ENCODE measurements at places on chromosomes 1 and 21. TPM values are rescaled to one million over a fixed set of nuclear protein-coding genes. Genes with fewer than 3 reads are reported as not detected.

DNA sequence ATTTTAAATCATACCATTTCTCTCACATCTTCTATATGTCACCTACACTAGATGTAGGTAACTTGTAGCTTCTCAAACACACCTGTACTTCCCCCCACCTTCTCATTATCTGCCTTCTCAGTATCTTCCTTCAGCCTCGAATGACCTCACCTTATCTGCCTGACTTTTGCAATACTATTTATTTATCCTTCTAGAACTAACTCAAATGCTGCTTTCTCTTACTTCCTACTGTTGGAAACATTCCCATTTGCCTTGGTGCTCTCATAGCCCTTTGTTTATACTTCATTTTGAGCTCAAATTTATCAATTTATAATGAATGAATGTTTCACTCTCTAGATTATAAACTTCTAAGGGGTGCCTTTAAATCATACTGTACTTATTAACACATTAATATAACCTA is 50.4 kb upstream of the KIAA1614 start:
- DNase-seq: no peak

GRCh38 chr1:56304975-56305374 is 274.4 kb downstream of the PLPP3 start:
- no peak for DNase-seq

DNA sequence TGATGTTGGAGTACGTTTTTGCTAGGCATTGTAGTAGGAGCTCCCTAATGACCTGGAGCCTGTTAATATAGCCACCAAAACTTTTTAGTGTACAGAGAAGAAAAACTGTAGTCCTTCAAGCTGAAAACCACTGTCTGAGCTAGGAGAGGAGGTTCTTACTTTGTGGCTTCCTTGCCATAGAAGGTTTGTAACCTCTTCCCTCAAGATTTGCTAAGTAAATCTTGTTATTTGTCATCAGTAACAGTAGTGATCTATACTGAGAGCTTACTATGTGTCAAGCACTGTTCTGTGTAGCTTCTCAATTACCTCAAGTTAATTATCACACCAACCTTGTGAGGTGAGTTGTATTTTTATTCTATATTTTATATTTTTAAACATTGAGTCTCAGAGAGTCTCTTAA is 21.2 kb upstream of the LRRC8C start:
- DNase-seq: no peak

GRCh38 chr1:115090540-115090939 is 1.2 kb upstream of the TSPAN2 start:
- no peak for DNase-seq

- DNase-seq: no peak
These were observed 150.4 kb upstream of the NEGR1 start for GRCh38 chr1:72432645-72433267.

DNA sequence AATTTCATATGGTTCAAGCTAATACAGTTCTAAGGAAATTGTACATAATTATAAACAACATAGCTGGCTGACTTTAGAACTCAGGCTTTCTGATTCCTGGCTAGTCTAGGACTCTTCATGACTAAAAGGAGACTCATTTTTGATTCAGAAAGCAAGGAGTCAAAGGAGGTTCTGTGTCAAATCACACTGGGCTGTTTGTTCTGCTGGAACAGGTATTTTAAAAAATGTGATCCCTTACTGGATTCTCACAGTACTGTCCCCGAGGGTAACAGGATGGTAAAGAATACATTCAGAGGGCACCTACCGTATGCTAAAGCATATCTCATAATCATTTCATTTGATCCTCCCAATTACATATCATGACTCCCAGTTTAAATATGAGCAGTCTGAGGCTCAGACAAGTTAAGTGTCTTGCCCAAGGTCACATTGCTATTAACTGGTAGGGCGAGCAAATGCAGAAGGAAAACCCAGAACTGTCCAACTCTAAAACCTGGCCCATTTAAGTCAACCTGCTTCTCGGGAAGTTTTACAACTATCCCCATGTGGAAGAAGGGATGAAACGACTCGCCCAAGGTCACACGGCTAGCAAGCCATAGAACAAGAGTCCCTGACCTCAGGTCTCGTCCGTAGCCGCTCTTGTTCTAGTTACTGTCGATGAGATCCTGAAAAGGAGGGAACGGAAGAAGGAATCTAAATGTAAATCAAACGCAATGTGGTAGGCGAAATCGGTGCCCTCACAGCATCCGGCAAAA is 675 bp downstream of the MYSM1 start:
- DNase-seq: no peak

DIO1 gene
- total RNA-seq: not detected

GPATCH3 gene
- 10.9 TPM for total RNA-seq

HSPB7 gene
- not detected for total RNA-seq

PERM1 gene
- total RNA-seq: not detected

All from activated T-cell treated with anti-CD3 and anti-CD28 coated beads, Interleukin-2, amount 50 U/mL, for 72 hours (primary cell).